ENCODE measurements at places on chromosomes 13 and 19.

DNA sequence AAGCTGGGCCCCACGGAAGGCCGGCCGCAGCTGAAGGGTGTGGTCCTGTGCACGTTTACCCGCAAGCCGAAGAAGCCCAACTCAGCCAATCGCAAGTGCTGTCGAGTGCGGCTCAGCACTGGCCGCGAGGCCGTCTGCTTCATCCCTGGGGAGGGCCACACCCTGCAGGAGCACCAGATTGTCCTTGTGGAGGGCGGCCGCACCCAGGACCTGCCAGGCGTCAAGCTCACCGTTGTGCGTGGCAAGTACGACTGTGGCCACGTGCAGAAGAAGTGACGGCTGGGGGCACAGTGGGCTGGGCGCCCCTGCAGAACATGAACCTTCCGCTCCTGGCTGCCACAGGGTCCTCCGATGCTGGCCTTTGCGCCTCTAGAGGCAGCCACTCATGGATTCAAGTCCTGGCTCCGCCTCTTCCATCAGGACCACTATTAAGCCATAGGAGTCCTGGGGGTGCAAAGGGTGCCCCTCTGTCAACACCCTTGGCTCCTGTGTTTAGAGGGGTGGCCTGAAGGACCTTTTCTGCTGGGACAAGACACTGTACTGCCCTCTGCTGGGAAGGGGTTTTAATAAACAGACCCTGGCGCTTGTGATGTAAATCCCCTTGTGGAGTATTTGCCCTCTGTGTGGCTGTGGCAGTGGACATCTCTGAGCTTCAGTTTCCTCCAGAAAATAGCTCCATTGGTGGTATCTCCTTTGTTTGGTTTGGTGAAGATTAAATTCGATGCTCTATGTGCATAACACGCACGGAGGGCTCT is 1.9 kb downstream of the MRPS12 start:
- DNase-seq: no peak

- DNase-seq: peak; percentile 50
Measured at GRCh38 chr19:46951171-46951986, 68.3 kb upstream of the NPAS1 start.

DNA sequence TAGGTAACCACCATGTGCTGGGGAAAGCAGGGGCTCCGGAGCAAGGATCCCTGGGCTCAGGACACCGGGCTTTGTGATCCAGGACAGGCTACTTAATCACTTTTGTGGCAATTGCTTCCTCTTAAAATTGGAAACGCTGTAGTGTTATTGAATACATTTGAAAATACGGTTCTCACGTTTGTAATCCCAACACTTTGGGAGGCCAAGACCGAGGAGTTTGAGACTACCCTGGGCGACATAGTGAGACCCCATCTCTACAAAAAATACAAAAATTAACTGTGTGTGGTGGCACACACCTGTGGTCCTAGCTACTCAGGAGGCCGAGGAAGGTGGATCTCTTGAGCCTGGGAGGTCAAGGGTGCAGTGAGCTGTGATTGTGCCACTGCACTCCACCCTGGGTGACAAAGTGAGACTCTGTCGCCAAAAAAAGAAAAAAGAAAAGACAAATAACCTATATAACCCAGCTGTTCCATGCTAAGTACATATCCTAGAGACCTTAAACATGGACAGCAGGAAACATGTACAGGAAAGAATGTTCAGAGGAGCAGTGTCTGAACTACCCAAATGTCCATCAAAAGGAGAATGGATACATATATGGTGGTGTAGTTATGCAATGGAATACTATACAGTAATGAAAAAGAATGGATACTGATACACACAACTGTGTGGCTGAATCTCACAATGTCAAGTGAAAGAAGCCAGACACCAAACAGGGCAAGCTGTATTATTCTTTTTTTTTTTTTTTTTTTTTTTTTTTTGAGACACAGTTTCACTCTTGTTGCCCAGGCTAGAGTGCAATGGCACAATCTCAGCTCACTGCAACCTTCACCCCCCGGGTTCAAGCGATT is 622 bp upstream of the PRODH2 start:
- no peak for DNase-seq

DNA sequence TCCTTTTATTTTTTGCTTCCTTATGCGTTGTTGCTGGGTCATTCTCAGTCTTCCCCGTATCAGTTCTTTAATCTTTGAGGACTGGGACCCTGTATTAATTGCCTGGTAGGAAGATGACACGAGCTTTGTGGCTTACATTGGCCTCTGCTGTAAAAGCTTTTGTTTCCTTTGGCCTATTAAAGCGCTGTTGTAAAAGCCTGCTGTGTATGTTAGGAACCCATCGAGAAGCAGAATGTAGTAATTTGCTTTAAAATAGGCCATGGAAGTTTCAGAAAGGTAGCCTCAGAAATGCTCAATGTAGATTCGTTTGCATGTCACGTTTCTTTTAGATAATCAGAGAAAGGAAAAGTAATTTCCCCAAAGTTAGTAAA is 257.5 kb upstream of the STARD13 start:
- no peak for DNase-seq

DNA sequence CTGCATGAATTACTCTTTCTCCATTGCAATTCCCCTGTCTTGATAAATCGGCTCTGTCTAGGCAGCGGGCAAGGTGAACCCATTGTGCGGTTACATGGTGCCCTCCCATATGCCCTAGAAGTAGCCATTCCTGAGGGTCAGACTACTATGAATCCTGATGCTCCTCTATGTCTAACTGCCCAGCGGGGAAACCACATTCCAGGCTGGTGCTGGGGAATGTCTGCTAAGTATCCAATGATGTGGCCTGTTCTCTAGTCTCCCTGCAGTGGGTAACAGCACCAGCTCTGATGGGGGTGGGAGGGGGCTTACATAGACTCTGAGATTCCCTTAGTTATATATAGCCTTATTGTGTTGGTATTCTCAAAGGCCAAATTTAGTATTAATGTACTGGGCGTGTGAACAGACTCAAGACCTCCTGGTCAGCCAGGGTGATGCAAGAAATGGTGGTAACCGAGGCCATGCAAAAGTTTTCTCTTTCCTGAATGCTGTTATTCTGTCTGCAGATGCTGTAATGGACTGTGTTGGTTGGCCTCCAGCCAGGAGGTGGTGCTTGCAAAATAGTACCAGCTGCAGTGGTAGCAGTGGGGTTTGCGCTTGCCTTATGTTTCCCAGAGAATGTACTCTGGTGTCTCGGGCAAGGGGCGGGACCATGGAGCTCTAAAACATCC is 564.8 kb upstream of the SLITRK1 start:
- DNase-seq: no peak
